K562 (cell line): ENCODE measurements at places on chromosomes 12 and 14.

DNA sequence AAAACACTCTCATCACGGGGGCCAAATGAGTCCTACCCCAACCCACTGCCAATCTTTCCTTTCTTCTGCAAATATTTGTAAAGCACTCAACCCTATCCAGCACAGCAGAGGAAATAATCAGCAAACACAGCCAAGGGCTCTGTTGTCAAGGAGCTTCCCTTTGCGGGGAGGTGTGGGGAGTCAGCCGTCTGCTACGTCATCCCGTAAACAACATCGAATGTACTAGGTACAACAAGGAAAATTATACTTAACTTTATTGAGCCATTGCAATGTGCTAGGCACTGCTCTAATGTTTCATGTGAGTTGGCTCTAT lies 22.8 kb downstream of the TMEM63C start:
- DNase-seq, result no peak

- DNase-seq, result no peak
Measured at GRCh38 chr12:19415563-19415962, 23.7 kb upstream of the AEBP2 start.

GRCh38 chr12:21815306-21816062 lies 41.0 kb upstream of the KCNJ8 start:
- DNase-seq, result no peak

DNA sequence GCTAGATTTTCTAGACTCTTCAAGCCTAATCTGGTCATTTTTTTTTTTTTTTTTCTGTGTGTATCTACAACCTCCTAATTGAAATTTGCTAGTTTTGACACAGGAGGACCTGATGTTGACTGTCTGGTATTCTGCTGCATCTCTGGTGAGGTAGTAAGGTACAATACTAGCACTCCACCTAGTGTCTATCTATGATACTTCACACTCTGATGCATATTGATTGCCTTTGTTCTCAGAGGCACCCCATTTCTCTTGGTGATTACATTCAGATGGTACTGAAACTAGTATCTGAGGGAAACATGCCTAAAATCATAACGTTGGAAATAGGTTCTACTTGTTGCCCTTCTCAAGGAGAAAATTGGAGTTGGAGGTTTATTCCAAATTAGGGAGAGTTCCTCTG lies 930.5 kb upstream of the NOVA1 start:
- DNase-seq, result no peak

GRCh38 chr12:19402743-19403431 lies 36.4 kb upstream of the AEBP2 start:
- DNase-seq, result no peak

- no peak for DNase-seq
Measured at GRCh38 chr12:68482014-68482413, 128.7 kb upstream of the RAP1B start.

DNA sequence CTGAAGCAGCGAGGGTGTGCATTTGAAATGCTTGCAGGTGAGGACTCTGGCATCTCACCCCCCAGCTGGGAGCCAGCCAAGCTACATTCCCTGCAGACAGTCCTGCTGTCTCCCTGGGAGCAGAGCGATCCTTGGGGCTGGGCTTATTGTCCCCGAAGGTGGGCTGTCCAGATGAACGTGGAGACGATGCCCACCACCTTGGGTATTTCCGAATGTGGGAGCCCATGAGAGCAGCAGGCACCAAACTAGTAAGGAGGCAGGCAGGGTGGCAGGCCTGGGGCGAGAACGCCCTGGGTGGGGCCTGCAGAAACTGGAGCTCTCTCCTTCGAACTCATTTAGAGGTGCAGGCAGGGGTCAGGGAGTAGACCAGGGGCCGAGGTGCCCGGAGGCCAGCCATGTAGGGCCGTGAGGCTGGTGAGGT lies 18.5 kb downstream of the ZBTB42 start:
- no peak for DNase-seq

DNA sequence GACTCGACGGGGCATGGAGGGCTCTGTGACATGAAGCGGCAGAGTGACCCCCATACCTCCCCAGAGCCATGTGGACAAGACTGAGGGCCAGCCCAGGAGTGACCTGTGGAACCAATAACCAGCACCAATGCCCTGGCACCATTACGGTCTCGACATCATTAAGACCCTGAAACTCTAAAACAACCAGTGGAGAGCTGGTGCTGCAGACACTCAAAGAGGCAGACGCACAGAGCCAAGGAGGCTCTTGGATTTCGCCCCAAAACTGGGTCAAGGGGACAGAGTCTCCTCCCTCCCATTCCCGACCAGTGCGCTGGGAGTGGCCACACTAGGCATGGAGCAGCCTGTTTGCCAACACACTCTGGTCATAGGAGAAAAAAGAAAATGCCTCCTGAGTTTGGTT lies 41.6 kb upstream of the VASH1 start:
- DNase-seq, result no peak

GRCh38 chr14:82896476-82896875 lies 1362.8 kb upstream of the SEL1L start:
- no peak for DNase-seq

GRCh38 chr14:71235875-71236274 lies 328.6 kb downstream of the PCNX1 start:
- DNase-seq, result no peak
